NCI-H460 (cell line): ENCODE measurements at places on chromosomes 3 and 15. TPM values are rescaled to one million over a fixed set of nuclear protein-coding genes. Genes with fewer than 3 reads are reported as not detected.

FETUB gene
- total RNA-seq, result not detected in 2 replicates

SLC24A5 gene
- not detected in 2 replicates for total RNA-seq

FNDC3B gene
- 46.3 and 51.4 TPM in 2 replicates for total RNA-seq

CNTN3 gene
- 0.84 and 1.5 TPM in 2 replicates for total RNA-seq

ANKRD63 gene
- not detected in 2 replicates for total RNA-seq

BLM gene
- total RNA-seq, result 9.9 and 10.6 TPM in 2 replicates

SLC35G2 gene
- total RNA-seq, result 13.7 and 16.2 TPM in 2 replicates

BAHD1 gene
- 6.2 and 7.2 TPM in 2 replicates for total RNA-seq

PLXND1 gene
- 10.4 and 13.7 TPM in 2 replicates for total RNA-seq

CD276 gene
- total RNA-seq, result 30.2 and 32.8 TPM in 2 replicates

SLC9A9 gene
- total RNA-seq, result 1.1 and 2.5 TPM in 2 replicates

TM4SF18 gene
- 12.5 and 14.4 TPM in 2 replicates for total RNA-seq

- DNase-seq, result no peak
Observed at GRCh38 chr3:150329408-150329807, 78.7 kb upstream of the TSC22D2 start.

- DNase-seq, result no peak
Observed at GRCh38 chr3:105691053-105691452, 177.8 kb downstream of the CBLB start.

GRCh38 chr3:191262650-191263049 is 63.6 kb downstream of the OSTN start:
- DNase-seq, result no peak

GRCh38 chr3:66836363-66837152 is 161.5 kb upstream of the KBTBD8 start:
- no peak for DNase-seq

- DNase-seq, result no peak
Observed at GRCh38 chr3:157590273-157590672, 87.1 kb upstream of the VEPH1 start.

DNA sequence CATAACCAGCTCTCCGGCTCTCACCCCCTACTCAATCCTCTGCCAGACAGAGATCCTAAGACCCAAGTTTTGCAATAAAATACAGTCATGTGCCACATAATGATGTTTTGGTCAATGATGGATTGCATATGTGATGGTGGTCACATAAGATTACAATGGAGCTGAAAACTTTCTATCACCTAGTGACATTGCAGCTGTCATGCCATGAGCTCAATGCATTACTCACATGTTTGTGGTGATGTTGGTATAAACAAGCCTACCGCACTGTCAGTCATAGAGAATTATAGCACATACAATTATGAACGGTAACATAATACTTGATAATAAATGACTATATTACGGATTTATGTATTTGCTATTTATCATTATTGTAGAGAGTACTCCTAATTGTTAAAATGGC is 26.9 kb upstream of the SAMMSON start:
- no peak for DNase-seq

DNA sequence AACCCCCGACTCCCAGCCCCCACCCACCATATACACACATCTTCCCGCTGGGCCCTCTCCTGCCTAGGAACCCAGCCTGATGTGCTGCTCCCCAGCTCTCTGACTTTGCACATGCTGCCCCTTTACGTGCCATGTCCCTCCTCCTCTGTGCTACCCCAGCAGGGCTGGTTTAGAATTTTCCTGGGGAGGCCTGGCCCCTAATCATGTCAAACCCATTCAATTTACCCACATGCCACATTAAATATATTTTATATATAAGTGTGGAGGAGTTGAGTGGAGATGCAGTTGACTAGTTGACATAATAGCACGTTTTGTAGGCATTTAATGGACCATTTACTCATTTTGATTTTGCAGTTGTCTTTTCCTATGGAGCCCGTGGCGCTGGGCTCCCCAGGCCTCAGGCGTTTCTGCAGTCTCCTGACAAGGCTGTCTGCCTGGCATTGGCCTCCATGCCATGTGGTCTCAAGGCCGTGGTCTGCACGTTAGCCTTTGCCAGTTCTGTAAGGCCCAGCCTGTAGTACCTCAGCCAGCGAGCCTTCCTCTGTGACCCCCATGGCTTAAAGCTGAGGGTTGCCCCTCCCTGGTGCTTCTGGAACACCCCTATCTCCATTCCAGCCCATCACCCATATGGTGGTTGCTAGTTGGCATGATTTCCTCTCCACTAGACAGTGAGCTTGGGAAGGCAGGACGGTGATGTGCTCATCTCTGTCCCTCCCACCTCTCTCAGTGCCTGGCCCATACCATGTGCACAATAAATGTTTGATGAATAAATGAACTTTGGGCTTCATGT is 155.8 kb downstream of the TLE3 start:
- DNase-seq, result no peak

GRCh38 chr3:57048728-57049127 is 11.7 kb upstream of the SPATA12 start:
- no peak for DNase-seq

- no peak for DNase-seq
Observed at GRCh38 chr3:119322021-119322834, 28.0 kb downstream of the ARHGAP31 start.

- DNase-seq, result no peak
Observed at GRCh38 chr3:108863799-108864135, 41.2 kb downstream of the TRAT1 start.

DNA sequence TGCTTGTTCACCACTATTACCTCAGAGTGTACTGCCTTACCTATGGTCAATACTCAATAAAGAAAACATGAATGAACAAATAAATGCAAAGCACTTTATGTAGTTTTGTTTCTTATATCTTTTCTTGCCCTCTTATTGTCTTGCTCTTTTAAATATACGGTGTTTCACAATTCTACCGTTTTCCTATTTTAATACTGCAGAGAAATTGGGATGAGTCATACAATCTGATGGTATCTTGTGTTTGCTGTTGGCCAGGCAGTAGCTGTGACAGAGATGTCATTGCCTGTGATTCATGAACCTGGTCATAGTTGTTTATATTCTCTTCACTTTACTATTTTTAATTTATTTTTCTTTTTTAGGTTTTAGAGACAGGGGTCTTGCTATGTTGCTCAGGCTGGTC is 48.3 kb downstream of the SERP1 start:
- DNase-seq, result no peak

GRCh38 chr3:22419261-22419660 is 668.3 kb upstream of the ZNF385D start:
- DNase-seq, result no peak

DNA sequence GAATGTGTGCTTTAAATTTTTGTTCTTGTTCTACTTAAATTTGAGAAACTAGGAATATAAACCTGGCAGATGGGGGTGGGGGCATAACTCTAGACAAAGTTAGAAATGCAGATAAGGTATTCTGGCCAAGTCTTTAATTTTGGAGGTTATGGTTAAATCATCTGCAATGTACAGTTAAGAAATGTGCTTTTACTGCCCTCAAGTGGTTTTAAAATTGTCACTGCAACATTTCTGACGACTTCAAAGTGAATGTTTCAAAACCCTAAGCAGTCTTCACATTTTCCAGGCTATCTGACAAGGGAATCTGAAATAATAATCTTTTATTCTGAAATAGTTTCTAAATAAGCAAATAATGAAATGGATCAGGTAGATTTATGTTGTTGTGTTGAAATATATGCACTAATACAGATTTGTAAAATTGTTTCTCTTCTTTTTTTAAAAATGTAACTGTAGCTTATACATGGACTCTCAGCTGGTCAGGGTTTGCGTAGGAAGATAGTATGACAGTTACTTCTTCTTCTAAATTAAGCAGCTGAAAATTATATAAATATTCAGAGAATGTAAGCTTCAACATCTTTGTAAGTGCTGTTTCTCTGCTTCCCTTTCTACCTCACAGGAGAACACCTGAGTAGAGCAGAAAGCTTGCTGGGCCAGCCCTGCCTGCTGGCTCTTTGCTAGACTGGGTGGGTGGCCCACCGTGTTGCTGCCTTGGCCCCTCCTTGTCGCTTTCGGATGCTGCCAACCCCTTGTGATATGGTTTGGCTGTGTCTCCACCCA is 45.0 kb downstream of the SUCNR1 start:
- peak; percentile 43 for DNase-seq

DNA sequence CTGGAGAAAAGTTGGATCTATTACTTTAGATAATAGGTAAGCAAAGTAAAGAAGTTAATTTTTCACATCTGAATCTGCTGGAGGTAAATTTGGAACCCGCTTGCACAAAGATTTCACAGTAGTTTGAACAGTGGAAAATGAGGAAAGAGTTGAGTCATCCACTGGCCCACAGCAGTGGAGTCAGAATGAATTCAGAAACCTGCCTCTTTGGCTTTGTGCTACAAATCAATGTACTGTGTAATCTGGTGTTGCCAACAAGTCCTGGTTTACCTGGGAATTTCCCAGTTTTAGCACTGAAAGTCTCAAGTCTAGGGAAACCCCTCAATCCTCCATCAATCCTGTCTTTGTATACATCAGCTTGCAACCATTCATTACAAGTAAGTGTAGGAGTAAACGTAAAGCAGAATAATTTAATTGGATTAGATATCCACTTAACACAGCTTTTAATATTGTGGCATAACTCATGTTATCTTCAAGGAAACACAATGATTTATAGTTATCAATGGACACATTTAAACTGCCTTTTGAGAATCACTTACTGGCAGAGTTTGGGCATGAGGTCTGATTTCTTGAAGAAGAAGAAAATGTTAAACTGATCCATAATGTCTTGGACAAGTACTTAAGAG is 100.6 kb downstream of the DCLK3 start:
- DNase-seq, result no peak

DNA sequence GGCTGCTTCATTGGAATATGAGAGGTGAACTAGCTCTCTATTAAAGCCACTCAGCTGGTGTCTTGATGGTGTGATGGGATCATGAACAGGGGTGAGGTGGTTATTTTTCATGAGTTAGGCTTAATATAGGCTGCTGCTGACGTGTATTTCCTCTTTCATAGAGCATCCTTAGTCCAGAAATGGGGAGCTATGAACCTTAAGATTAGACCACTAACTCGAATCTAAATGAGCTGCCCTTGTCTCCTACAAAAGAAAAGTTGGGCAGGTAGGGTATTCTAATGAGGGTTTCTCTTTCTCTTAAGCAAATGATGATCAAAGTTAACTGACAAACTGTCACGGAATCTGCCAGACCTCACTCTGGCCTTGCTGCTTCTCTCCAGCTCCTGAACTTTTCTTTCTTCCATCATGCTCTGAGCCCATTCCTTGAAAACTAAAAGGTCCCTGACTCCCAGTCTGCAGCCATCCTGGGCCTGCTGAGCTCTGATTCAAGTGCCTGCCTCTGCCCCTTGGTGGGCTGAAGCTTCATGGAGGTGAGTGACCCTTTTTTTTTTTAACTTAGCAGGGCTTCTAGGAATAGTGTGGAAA is at the start of gene TRIM69:
TSS of gene TRIM69 (plus strand) at position 348 of the 585 bp plus-strand sequence. CDS start at position 525, 177 bp downstream.
- DNase-seq, result no peak

DNA sequence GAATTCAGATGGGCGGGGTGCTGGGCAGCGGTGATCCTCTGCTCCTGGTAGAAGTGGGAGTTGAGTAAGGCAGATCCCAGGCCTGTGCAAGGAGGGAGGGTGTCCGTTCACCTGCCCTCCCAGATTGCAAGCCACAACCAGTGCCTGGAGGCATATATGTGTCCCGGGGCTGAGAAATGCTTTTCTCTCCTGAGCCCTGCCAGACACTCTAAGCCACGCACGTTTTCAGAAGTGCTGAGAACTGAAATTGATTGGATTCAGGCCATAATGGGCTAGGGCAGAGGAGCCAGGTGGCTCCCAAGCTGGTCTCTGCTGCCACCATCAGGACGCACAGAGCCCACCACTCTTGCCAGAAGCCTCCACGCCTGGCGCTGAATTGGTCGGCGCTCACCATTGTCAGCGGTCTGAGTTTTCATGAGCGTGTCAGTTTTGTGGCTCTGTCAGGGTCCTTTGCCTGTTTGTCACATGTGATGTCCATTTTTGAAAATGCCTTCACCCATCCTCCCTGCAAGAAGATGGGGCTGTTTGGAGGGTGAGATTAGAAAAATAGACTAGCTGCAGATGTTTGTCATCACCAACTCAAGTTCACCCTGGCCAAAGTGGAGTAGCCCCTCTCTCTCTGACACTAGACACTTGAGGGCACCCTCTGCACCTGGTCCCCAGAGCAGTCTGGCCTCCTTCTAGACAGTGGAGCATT is 15.4 kb upstream of the BFSP2 start:
- DNase-seq, result peak; percentile 44

GRCh38 chr3:99016452-99016851 is 115.0 kb upstream of the DCBLD2 start:
- no peak for DNase-seq

DNA sequence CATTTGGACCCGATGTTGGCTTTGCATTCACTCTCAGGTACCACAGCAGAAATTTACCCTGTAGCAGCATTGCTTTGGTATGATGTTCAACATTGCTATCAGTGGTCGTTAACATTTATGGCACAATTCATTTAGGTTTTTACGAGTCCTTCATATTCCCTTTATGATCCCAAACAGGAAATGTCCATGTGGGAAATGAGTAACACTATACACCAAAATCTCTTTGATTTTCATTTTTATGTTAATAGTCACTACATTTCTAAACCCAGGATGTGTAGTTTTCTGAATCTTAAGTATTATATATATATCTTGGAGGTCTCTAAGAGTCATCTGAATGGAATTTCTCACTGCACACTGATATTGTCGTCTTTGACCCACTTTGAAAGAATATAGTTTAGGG is 78.5 kb upstream of the RBMS3 start:
- no peak for DNase-seq

DNA sequence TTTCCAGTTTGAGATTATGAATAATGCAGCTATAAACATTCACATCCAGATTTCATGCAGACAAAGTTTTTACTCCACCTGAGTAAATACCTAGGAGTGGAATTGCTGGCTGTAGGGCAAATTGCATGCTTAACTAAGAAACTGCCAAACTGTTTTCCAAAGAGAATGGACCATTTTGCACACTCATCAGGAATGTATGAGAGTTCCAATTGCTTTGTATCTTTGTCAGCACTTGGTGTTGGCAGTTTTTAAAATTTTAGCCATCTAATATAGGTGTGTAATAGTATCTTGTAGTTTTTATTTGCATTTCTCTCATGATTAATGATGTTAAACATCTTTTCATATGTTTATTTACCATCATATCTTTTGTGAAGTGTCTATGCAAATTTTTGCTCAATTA is 40.6 kb upstream of the TRIM59 start:
- no peak for DNase-seq

- DNase-seq, result no peak
Observed at GRCh38 chr3:148453781-148454191, 243.9 kb upstream of the AGTR1 start.

GRCh38 chr3:77171026-77171425 is 131.1 kb downstream of the ROBO2 start:
- no peak for DNase-seq

- no peak for DNase-seq
Observed at GRCh38 chr3:88057630-88058305, 1.0 kb downstream of the CGGBP1 start.

GRCh38 chr15:72342385-72342784 is 22.4 kb upstream of the CELF6 start:
- no peak for DNase-seq

GRCh38 chr3:60743631-60744164 is 507.6 kb downstream of the FHIT start:
- no peak for DNase-seq

GRCh38 chr3:191958980-191959671 is 498.2 kb downstream of the PYDC2 start:
- no peak for DNase-seq
